Cardiac septum (tissue), 1 donor: ENCODE measurements at places on chromosomes 11 and 22.

- DNase-seq = no peak
Observed at GRCh38 chr11:122593473-122594420, 61.8 kb upstream of the UBASH3B start.

- no peak for DNase-seq
Observed at GRCh38 chr11:7281079-7281478, 29.4 kb downstream of the SYT9 start.

- DNase-seq = no peak
Observed at GRCh38 chr11:108838102-108838791, 173.4 kb downstream of the DDX10 start.

GRCh38 chr22:21054714-21055563 lies 9.2 kb downstream of the LRRC74B start:
- DNase-seq = no peak

DNA sequence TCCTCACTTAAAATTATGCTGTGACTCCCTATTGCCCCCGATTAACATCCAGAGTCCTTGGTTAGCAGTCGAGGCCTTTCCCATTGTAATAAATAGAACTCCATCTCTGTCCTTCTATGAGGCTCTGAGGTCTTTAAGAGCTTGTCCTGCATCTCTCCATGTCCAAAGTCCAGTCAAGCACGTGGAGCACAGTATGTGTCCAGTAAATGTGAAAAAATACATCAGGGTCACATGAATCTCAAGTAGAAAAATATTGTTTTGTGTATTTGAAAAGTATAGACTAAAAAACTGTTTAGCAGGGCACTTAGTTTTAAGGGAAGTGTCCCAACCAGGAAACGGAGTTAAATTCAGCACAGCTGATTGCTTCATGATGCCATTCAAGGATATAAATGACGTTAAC lies 298.8 kb upstream of the TENM4 start:
- DNase-seq = no peak

DNA sequence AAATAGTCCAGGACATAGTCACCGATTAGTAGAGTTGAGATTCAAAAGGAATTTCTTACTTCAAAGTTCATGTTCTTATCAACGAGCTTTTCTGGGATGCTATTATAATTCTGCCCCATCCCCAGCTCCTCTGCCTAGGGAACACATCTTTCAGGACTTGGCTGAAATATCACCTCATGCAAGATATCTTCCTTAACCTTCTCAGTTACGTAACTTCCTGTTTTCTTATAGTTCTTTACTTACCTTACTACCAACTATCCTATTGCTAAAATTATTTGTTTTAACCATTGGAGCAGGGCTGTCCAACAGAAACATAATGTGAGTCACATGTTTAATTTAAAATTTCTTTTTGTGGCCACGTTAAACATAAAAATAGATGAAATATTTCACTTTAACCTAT lies 2.3 kb downstream of the NARS2 start:
- DNase-seq = no peak

- no peak for DNase-seq
Observed at GRCh38 chr11:93741882-93742226, 382 bp downstream of the C11orf54 start.

DNA sequence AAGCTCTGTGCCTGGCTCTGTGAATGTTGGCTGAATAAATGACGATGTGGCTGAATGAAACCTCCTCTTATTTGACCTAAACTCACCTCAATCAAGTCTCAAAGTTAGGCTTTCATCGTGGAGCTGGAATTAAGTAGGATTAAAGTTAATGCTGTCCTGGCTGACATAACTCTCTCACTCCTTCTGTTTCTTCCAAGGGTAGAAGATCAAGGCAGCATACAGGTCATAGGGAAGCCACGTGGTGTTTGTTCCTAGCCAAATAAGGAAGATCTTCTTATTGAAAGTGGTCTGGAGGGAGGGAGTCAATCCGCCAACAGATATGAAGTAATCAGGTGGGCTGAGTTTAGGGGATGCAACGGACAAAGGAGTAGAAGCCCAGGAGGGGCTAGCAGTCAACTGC lies 59.5 kb downstream of the TRIM29 start:
- no peak for DNase-seq

DNA sequence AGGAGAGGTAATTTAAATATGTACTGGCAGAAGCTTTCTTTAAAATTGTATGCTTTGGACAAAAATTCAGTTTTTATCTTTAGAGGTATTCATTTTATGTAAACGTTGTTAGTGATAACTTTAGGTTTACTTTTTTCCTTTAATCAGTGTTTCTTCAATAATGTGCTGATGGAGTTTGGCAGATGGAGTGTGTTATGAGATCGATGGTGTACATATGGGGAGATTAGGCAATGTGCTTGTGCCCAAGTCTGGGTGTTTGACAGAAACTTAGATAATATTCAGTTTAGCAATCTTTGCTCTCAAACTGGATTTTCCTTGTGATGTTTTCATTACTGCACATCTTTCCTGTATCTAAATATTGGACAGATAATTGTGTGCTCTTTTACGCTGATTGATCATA lies 425.4 kb downstream of the JRKL start:
- no peak for DNase-seq

DNA sequence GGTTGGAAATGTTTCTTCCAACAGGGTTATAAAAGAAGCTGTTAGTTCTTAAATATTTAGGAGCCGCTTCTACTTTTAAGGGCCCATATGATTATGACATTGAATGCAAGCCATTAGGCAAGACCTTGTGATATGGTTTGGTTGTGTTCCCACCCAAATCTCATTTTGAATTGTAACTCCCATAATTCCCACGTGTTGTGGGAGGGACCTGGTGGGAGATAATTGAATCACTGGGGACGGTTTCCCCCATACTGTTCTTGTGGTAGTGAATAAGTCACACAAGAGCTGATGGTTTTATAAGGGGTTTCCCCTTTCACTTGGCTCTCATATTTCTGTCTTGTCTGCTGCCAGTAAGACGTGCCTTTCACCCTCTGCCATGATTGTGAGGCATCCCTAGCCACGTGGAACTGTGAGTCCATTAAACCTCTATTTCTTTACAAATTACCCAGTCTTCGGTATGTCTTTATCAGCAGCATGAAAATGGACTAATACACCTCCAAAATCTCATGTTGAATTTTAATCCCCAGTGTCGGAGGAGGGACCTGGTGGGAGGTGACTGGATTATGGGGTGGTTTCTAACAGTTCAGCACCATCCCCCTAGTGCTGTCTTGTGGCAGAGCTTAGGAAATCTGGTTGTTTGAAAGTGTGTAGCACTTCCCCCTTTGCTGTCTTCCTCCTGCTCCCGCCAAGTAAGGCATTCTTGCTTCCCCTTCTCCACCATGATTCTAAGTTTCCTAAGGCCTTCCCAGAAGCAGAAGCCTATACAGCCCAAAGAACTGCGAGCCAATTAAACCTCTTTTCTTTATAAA lies 4.3 kb downstream of the CD59 start:
- no peak for DNase-seq

DNA sequence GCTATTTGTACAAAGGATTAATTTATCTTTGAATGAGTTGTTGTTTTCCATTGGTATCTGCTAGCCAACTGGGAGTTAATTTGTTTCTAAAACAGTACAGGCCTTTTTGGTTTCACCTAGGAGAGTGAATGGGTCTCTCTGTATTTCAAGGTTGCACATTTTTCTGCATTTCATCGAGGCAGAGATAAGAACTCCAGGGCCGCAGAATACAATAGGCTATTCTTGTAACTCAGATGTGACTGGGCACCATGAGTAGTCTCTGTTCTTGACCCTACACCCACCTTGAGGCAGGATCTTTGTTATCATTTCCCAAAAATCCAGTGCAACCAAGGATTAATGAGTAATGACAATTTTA lies 51.7 kb upstream of the OR9Q1 start:
- DNase-seq = no peak

- no peak for DNase-seq
Observed at GRCh38 chr11:105202422-105202821, 62.9 kb upstream of the CARD18 start.

DNA sequence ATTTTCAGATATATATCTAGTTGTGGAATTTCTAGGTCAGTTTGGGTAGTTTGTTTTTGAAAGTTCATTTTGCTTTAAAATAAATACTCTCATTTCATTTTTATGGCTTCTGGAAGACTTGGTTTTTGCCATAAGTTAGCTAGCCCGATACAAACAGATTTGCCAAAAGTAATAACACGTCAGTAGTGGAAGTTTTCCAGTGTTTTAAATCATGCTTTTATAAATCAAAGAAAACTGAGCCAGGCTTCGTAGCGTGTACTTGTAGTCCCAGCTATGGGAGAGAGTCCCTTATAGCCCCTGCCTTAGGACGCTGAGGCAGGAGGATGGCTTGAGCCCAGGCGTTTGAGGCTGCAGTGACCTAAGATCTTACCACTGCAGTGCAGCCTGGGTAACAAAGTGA lies 21.7 kb upstream of the MICALL1 start:
- no peak for DNase-seq

- no peak for DNase-seq
Observed at GRCh38 chr11:73578592-73579185, 19.2 kb downstream of the FAM168A start.

DNA sequence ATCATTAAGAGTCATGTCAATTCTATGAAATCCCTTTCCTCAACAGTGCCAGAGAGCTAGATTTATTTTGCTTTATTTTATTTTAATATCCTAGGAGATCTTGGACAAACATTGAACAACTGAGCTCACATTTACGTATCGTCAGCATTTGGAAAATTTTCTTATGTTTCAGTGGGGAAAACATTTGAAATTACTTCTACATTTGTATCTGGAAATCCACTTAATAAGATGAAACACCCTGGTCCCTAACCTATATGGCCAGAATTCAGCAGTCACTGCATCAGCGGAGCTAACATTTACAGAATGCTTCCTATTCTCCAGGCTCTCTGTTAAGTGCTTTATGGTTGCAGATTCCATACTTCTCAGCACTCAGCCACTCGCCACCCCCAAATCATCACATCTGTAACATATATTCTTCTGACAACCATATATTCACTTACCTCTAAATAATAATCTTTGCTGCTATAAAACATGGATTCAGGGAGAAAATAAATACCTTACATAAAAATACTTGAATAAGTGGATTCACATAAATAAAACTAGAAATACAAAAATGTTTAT lies 773.9 kb downstream of the JRKL start:
- DNase-seq = no peak
